ENCODE measurements at places on chromosomes 6 and 20.

GRCh38 chr6:33685411-33686224 is 25.9 kb downstream of the UQCC2 start:
- peaks cover 19% of the 10 kb centered on the region for H3K4me1 ChIP-seq
- DNase-seq: no peak
- H3K27ac ChIP-seq: peak overlapping the region; percentile 75
- no peaks in the 10 kb centered on the region for H3K27me3 ChIP-seq
- H3K4me3 ChIP-seq: no peak overlapping the region

DNA sequence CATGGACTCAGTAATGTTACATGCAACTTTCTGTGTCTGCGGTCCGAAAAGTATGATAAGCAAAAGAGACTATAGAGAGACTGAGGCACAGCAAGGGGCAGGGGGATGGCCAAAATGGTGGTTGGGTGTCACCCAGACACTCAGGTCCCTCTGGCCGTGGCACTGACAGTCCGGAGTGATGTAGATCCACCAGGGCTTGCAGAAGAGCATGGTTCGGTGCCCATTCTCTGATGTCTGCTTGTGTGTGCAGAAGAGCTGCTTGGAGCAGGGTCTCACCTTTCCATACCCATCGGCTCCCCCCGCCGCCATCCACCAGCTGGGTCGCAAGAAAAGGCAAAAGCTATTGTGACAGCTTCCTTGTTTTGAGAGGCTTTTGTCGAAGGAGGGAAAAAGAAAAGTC is 6.6 kb upstream of the APCDD1L start:
- no peaks in the 10 kb centered on the region for H3K4me1 ChIP-seq
- no peaks in the 10 kb centered on the region for H3K36me3 ChIP-seq

DNA sequence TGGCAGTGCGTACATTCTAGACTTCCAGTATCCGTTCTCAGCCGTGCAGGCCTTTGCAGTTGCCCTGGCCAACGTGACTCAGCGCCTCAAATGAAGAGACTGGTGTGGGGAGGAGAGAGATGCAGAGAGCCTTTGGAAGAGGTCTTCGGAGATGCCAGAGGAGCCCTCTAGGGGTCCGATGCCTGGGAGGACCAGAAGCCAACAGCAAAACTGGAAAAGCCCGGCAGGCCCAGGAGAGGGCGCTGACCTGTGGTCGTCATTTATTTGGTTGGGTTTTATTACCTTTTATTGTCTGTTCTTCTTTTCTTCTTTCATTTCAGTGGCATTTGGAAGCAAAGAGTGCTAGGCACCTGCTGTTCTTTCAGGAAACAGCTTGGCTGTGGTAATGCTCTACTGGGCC is 53.3 kb upstream of the TMEM181 start:
- no peak overlapping the region for H3K27ac ChIP-seq
- no peak overlapping the region for H3K4me3 ChIP-seq
- no peak for DNase-seq
- peaks cover 8% of the 10 kb centered on the region for H3K36me3 ChIP-seq

DNA sequence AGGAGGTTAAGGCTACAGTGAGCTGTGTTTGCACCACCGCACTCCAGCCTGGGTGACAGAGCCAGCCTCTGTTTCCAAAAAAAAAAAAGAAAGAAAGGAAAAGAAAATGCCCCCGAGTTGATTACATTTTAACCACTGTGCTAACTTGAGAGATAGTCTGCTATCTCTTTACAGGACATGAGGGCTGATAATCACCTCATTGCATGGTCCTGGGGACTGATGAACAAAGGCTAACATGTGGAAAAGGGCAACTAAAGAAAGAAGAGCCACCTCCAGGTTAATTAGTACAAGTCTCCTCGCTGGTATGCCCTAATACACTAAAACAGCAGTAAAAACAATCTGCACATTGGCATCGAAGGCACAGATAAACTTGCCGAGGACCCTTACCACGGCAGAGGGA is 4.2 kb upstream of the PLG start:
- no peak overlapping the region for H3K27ac ChIP-seq
- DNase-seq: no peak
- no peaks in the 10 kb centered on the region for H3K4me1 ChIP-seq
- no peaks in the 10 kb centered on the region for H3K36me3 ChIP-seq

GRCh38 chr6:38215225-38215624 is 395.7 kb downstream of the ZFAND3 start:
- no peaks in the 10 kb centered on the region for H3K4me1 ChIP-seq
- H3K36me3 ChIP-seq: no peaks in the 10 kb centered on the region
- DNase-seq: no peak
- no peak overlapping the region for H3K27ac ChIP-seq

DNA sequence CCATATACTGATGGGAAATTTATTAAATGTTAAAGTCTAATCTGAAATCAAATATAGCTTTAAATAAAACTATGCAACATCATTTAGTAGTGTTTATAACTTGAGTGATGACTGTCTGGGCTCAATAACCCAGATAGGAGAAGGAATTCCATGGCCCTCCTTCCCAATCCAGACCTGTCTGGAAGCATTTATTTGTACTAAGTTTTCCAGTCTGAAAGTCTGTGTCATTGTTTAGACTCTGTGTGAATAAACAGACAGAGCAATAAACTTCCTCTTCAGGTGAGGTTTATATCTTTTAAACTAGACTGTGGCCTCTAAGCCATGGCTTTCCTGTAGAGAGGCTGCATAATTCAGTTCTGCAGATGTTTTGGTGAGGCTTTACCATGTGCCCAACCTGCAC is 176.4 kb downstream of the SOX4 start:
- H3K4me3 ChIP-seq: no peak overlapping the region
- H3K4me1 ChIP-seq: no peaks in the 10 kb centered on the region
- no peak overlapping the region for H3K27ac ChIP-seq
- no peak for DNase-seq
